ENCODE measurements at places on chromosomes 3 and 15.

- DNase-seq = no peak
Observed at GRCh38 chr3:9222956-9223639, 26.3 kb downstream of the SRGAP3 start.

DNA sequence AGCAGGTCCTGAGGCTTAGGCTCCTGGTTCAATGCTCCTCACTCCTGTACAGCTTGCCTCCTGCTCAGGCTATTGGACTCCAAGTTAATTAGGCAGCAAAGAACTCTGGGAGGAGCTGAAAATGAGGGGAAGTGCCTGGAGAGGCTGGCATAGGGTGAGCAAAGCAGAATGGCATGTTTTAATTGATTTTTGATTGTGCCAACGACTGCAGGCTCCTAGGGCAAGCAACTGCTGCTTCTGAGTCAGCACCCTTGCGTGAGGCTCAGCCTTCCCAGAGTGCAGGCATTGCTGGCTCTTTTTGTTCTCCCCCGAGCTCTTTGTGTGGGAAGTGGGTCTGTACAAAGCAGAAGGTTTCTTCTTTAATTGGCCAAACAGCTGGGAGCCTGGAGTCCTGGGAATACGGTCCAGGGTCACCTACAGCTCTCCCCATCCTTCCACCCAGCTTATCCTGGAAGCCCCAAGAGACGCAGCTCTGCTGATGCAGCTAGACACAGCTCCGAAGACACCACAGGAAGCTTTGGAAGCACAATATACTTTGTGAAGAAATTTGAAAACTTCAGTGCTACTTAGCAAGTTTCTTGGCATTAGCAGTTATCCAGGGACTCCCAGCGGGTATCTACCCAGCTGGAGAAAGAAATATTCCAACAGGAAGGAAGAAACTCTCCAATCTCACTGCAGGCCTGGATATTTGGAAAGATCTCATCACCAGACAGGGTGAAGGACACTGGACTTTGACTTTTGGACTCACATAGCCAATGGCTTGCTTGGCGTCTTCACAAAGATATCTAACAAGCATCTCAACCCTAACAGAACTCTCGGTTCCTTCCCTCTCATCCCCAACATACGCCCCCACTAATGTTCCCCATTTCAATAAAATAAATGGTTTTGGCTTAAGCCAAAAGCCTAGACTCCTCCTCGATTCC lies 76.8 kb downstream of the BDH1 start:
- no peak for DNase-seq

GRCh38 chr3:155648013-155648591 lies 96.8 kb downstream of the PLCH1 start:
- no peak for DNase-seq

DNA sequence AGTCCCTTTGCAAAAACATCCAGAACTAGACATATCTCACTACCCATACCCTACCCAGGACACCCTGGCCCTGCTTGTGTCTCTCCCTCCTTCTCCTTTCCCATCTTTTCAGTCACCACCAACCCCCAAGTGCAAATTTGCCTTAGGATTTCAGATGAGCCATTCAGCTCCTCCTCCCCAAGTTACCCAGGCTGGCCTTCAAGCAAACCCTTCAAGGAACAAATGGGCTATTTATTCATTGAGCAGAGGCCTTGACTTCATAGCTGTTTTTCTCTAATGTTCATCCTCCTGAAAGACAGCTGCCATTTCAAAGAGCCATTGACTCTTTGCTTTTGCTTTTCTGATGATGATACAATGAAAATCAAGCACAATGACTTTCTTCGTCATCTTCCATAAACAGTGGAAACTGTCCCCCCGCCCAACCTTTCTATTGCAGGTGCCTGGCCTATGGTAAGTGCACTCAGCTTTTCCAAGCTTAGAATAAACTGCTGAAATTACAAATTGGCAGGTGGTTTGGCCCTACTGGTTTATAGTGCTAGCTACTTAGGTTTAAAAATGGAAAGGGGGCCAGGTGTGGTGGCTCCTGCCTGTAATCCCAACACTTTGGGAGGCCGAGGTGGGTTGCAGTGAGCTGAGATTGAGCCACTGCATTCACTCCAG lies 26.1 kb upstream of the KLHL6 start:
- no peak for DNase-seq

DNA sequence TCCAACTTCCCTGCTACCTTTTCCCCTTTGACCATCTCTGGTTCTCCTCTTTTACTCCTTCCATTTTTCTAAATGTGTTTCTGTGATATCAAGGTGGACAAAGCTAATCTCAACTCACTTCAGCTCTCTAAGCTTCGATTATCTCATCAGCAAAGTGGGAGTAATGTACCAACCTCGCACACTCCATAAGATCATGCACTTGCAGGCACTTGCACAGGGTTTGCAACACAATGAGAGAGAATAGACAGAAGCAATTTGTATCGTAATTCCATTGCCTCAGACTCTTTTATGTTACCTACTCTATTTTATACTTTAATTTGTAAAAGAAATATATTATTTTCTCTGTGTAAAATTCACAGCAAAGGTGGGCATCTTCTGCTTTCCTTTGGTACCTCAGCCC lies 7.0 kb upstream of the POLQ start:
- no peak for DNase-seq

- DNase-seq = no peak
Observed at GRCh38 chr3:151903501-151903991, 30.1 kb downstream of the SUCNR1 start.

GRCh38 chr3:97821774-97822358 lies at the start of gene CRYBG3:
Gene CRYBG3 (plus strand): TSS chr3:97822011. CDS start chr3:97822207, 196 bp downstream.
- no peak for DNase-seq

DNA sequence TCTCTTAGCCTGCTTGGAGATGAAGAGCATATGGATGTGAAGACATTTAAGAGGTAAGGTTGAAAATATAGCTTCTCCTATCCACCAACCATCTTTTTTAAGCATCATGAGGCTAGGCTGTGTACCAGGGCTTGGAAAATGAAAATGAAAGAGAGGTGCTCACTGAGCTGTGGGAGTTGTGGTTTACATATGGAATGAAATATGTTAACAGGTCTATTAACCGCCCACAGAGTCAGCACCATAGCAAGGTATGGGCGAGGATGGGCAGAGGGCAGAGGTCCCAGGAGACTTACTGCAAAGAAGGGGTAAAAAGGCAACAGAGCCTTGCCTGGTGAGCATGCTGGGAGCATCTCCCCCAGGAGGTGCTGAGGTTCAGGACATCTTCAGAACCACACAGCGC lies 273.1 kb downstream of the GABRG3 start:
- DNase-seq = no peak

GRCh38 chr15:100901702-100902435 lies 17.3 kb upstream of the LRRK1 start:
- DNase-seq = no peak

GRCh38 chr3:127276396-127276795 lies 11.4 kb downstream of the PRR20G start:
- no peak for DNase-seq

GRCh38 chr15:77858792-77859490 lies 218.6 kb downstream of the TBC1D2B start:
- no peak for DNase-seq

GRCh38 chr3:14279626-14280061 lies 101.0 kb downstream of the LSM3 start:
- no peak for DNase-seq

- DNase-seq = no peak
Observed at GRCh38 chr3:143045639-143046038, 44.3 kb downstream of the U2SURP start.
